ENCODE measurements at places on chromosomes 13 and 19. TPM values are rescaled to one million over a fixed set of nuclear protein-coding genes. Genes with fewer than 3 reads are reported as not detected.

Gene SHD
- total RNA-seq = not detected

Gene FXYD1
- not detected for total RNA-seq

Gene CBARP
- total RNA-seq = 3.7 TPM

Gene CADM4
- total RNA-seq = 13.1 TPM

Gene GRIK5
- total RNA-seq = not detected

Gene ERVK3-1
- 48.0 TPM for total RNA-seq

Gene MAB21L1
- total RNA-seq = 2.4 TPM

Gene SLC10A2
- not detected for total RNA-seq

Gene ZNF723
- not detected for total RNA-seq

Gene ZNF492
- not detected for total RNA-seq

Gene OSCAR
- not detected for total RNA-seq

Gene REEP6
- 4.5 TPM for total RNA-seq

Gene SIGLEC12
- total RNA-seq = not detected

Gene MYBPC2
- total RNA-seq = not detected

Gene FPR1
- not detected for total RNA-seq

Gene LGALS14
- total RNA-seq = not detected

Gene ZNF135
- 0.42 TPM for total RNA-seq

Gene LILRB3
- total RNA-seq = 1.1 TPM

Gene ACTMAP
- 0.51 TPM for total RNA-seq

Gene ZNF665
- not detected for total RNA-seq

Gene C1QTNF9
- not detected for total RNA-seq

Gene LILRA6
- total RNA-seq = 0.16 TPM

Gene NLRP4
- total RNA-seq = 0.55 TPM

All from SK-MEL-5 (cell line).